ENCODE measurements at places on chromosomes 5 and 9. TPM values are rescaled to one million over a fixed set of nuclear protein-coding genes. Genes with fewer than 3 reads are reported as not detected.

The IFNB1 gene
- 1.1 TPM for total RNA-seq

The CER1 gene
- total RNA-seq = not detected

The CCNO gene
- total RNA-seq = 0.26 TPM

The CARD6 gene
- 2.6 TPM for total RNA-seq

The DAB2 gene
- total RNA-seq = not detected

The DMGDH gene
- 0.70 TPM for total RNA-seq

The TPPP gene
- total RNA-seq = 0.16 TPM

The PCDHA4 gene
- total RNA-seq = not detected

The BTNL9 gene
- not detected for total RNA-seq

The CDKN2B gene
- total RNA-seq = 5.9 TPM

The TXNDC8 gene
- not detected for total RNA-seq
